ENCODE measurements at places on chromosomes 11 and 22. TPM values are rescaled to one million over a fixed set of nuclear protein-coding genes. Genes with fewer than 3 reads are reported as not detected.
A peak's percentile ranks its signal among the peaks of the same experiment; 100 is the strongest.

SLC7A4 gene
- total RNA-seq = not detected

MTCH2 gene
- total RNA-seq = 133 TPM

CHRNA10 gene
- total RNA-seq = 0.93 TPM

WT1 gene
- not detected for total RNA-seq

DNA sequence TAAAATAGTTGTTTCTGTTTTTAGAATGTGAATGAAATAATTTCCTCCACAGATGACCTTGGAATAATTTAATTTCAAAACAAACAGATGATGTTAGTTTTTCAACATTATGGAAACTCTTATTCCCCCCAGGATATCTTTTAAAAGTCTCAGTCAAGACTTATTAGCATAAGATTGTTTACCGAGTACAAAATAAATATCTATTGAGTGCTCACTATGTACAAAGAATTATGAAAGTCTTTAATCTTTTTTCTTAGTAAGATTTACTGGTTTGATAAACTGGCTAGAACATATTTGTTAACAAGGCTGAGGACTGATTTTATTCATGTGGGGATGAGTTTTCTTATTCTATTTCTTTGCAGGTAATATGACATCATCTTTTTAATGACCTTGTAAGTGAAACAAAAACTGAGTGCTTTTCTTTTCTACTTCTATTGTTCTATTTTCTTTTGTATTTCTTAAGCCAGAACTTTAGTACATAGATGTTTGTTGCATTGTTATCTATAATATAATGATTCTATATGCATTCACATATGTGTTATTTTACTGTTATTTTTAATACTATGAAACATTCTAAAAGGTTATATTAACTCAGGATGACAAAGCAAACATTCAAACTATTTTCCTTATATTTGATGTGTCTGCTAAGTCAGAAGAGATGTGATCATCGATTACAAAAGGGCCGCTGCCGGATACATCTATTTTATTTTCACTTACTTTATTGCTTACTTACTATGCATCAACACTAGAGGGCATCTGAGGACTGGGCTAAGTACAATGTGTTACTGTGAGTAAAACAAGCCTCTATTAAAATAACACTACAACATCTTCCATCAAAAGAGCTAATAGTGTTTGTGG lies 111.0 kb upstream of the ARHGAP42 start:
- peak; percentile 75 for DNase-seq

- DNase-seq = no peak
These were observed 37.5 kb downstream of the ADAMTS15 start for GRCh38 chr11:130485983-130486382.

DNA sequence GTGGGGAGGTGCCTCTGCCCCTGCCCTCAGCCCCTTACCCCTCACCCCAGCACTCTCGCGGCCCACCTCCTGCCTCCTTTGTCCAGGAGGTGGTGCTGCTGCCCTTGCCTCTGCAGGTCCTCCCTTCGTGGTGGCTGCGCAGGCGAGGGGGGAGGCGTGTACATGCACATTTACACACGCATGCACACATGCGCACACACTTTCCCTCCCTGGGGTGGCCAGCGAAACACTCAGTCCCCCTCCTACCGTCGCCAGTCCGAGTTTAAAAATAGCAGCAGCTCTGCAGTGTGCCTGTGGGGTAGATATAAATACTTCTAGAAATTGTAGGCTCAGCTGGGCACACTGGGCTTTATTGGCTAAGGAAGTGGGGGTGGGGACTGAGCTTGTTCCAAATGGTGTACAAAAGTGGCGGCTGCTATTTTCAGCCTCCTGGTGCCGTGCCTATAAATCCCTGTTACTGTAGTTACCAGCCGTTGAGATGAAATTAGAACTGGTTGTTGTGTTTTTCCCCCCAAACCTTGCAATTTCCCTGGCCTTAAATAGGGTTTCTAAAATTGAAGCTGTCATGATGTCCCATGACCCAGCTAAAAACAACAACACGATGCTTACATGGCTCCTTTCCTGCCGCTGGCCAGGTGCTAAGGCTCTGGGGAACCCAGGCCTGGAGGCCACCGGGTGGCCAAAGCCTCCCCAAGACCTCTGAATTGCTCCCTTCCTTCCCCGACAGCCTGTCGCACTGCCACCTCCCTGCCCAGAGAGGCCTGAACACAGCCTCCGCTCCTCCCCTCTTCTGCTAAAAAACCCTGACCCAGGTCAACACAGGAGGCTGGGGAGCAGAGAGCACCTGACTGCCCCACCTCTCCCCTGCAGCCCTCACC lies 12.4 kb downstream of the PICK1 start:
- DNase-seq = peak; percentile 64

DNA sequence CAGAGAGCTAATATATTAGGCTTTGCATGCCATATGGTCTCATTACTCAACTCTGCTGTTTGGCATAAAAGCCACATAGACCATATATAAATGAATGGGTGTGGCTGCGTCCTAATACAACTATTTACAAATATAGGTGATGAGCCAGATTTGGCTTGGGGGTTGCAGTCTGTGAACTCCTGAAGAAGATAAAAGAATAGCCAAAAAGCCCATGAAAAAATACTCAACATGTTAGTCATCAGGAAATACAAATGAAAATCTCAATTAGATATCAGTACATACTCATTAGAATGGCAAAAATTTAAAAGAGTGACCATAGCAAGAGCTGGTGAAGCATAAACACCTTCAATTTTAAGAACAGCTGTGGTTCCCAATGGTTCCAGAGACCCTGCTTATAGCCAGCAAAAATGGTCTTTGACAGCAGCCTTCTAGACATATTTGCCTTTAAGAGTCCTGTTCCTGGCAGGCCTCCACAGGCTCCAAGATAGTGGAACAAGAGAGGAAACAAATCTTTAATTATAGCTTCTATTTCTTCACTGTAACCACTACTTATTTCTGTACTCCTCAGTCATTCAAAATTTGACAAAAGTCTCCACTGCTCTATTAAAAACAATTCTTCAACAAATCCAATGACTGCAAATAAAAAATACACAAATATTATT lies 16.1 kb downstream of the C2CD3 start:
- no peak for DNase-seq
